ENCODE measurements at places on chromosomes 1 and 21. TPM values are rescaled to one million over a fixed set of nuclear protein-coding genes. Genes with fewer than 3 reads are reported as not detected.

DNA sequence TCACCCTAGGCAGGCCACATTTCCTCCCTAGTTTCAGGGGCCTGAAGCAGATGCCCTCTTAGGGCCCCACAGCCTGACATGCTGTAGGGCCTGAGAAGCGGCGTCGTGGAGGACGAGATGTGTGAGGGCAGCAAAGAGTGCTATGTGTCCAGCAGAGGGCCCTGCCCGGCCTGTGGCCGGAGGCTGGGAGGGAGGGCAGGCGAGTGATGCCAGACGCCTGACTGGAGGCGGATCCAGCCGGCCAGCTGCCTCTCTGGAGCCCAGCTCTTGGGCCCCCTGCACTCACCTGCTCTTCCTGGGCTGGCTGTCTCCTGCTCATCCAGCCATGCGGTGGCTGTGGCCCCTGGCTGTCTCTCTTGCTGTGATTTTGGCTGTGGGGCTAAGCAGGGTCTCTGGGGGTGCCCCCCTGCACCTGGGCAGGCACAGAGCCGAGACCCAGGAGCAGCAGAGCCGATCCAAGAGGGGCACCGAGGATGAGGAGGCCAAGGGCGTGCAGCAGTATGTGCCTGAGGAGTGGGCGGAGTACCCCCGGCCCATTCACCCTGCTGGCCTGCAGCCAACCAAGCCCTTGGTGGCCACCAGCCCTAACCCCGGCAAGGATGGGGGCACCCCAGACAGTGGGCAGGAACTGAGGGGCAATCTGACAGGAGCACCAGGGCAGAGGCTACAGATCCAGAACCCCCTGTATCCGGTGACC, at the start of gene GPR37L1:
TSS of gene GPR37L1 (plus strand) at position 279 of the 697 bp plus-strand sequence. CDS start at position 326, 47 bp downstream.
- H3K4me3 ChIP-seq: no peak within 1 kb of the TSS
- H3K27me3 ChIP-seq: no peaks in the 10 kb centered on the region
- no peaks in the 10 kb centered on the region for H3K4me1 ChIP-seq
- H3K27ac ChIP-seq: no peak within 1 kb of the TSS

- no peaks in the 10 kb centered on the region for H3K36me3 ChIP-seq
- H3K27ac ChIP-seq: no peak overlapping the region
- H3K27me3 ChIP-seq: peaks cover 8% of the 10 kb centered on the region
- peaks cover 7% of the 10 kb centered on the region for H3K4me1 ChIP-seq
- DNase-seq: peak; percentile 66
Measured at GRCh38 chr1:60874718-60875117, 207.6 kb upstream of the NFIA start.

GRCh38 chr21:31236528-31236927, 107.5 kb downstream of the TIAM1 start:
- peaks cover 63% of the 10 kb centered on the region for H3K36me3 ChIP-seq
- H3K27me3 ChIP-seq: no peaks in the 10 kb centered on the region
- H3K4me1 ChIP-seq: peaks cover 15% of the 10 kb centered on the region
- no peak overlapping the region for H3K27ac ChIP-seq
- DNase-seq: peak; percentile 26

- H3K27me3 ChIP-seq: peaks cover 9% of the 10 kb centered on the region
- H3K4me1 ChIP-seq: no peaks in the 10 kb centered on the region
- no peak for DNase-seq
- H3K27ac ChIP-seq: no peak overlapping the region
- peaks cover 5% of the 10 kb centered on the region for H3K36me3 ChIP-seq
- H3K4me3 ChIP-seq: no peak overlapping the region
Measured at GRCh38 chr1:33219886-33220661, 36.2 kb upstream of the ZNF362 start.

DNA sequence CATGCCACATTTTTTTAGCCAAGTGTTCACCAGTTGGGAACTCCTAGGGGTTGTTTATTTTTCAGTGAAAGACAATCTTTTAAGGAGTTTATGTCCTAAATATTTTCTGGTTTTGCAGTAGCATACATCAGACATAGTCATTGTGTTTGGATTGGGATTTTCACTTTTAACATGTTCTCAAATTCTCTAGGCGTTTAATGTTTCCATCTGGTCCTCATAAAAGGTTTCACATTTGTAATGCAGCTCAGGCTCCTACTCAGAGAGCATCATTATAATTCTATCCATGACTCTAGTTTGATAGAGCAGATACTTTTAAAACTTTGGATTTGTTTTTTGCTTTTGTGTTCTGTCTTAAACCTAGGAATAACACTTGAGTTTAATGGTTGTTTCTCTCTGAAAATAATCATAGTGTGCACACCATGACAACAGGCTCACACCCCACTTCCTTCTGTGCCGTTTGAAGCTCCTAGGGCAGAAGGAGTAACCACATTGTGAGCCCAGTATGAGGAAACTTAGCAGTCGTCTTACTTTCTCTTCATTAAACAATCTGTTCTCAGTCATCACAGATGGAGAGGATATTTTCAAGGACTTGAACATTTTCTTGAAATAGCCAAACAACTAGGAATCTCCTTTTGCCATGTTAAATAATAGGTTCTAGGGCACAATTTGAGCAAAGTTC, 219.6 kb downstream of the PDE4B start:
- no peak overlapping the region for H3K4me3 ChIP-seq
- H3K36me3 ChIP-seq: no peaks in the 10 kb centered on the region
- DNase-seq: no peak
- no peaks in the 10 kb centered on the region for H3K27me3 ChIP-seq
- H3K4me1 ChIP-seq: peaks cover 3% of the 10 kb centered on the region
- no peak overlapping the region for H3K27ac ChIP-seq

- no peaks in the 10 kb centered on the region for H3K4me1 ChIP-seq
- no peak overlapping the region for H3K4me3 ChIP-seq
- H3K27ac ChIP-seq: no peak overlapping the region
- no peaks in the 10 kb centered on the region for H3K36me3 ChIP-seq
Measured at GRCh38 chr1:28156821-28157220, 19.7 kb downstream of the PTAFR start.

DNA sequence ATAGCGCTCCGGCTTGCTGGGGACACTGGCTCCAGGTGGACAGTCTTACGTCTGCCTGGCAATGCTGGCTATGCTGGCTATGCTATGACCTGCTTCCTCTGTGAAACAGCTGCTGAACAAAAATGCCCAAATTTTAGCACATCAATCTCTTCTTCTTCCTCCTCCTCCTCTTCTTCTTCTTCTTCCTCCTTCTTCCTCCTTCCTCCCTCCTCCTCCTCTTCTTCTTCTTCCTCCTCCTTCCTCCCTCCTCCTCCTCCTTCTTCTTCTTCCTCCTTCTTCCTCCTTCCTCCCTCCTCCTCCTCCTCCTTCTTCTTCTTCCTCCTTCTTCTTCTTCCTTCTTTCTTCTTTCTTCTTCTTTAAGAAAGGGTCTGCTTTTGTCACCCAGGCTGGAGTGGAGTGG, 401.3 kb downstream of the KIF26B start:
- H3K36me3 ChIP-seq: no peaks in the 10 kb centered on the region
- H3K4me1 ChIP-seq: no peaks in the 10 kb centered on the region
- no peak for DNase-seq

DNA sequence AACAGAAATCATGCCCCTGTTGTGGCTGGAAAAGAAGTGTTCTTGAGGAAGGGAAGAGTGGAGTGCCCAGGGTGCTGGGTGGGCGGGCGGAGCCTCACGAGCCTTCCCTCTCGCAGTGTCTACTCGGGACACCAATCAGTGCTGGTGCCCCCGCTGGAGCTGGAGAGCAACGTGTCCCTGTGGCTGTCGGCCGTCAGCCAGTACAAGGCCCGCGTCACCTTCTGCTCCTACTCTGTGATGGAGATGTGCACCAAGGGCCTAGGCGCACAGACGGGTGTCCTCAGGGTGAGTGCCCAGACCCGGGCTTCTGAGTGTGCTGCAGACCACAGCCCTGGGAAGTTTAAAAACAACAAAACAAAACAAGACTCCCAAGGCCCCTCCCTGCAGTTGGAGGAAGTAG, 47.4 kb downstream of the S100B start:
- no peak overlapping the region for H3K4me3 ChIP-seq
- no peak overlapping the region for H3K27ac ChIP-seq

TEX38 gene
- 0.18 TPM for total RNA-seq

AGBL4 gene
- total RNA-seq: not detected

COL8A2 gene
- 0.05 TPM for total RNA-seq

GSTM5 gene
- 0.54 TPM for total RNA-seq

C1orf53 gene
- not detected for total RNA-seq

NBPF6 gene
- not detected for total RNA-seq

DHRS3 gene
- 33.3 TPM for total RNA-seq

Measured in activated CD4-positive, alpha-beta T cell treated with anti-CD3 and anti-CD28 coated beads for 36 hours (primary cell).